ENCODE measurements at places on chromosomes 2 and 18.

- DNase-seq = no peak
Measured at GRCh38 chr2:112921982-112922381, 11.0 kb downstream of the IL37 start.

GRCh38 chr18:2236232-2236631 lies 335.1 kb downstream of the METTL4 start:
- DNase-seq = no peak

GRCh38 chr2:74228772-74229171 lies 30.4 kb downstream of the MTHFD2 start:
- DNase-seq = no peak

GRCh38 chr2:98242003-98242402 lies 104.3 kb upstream of the CNGA3 start:
- no peak for DNase-seq

- peak; percentile 92 for DNase-seq
Measured at GRCh38 chr2:61854564-61855317, 881 bp upstream of the FAM161A start.

- DNase-seq = no peak
Measured at GRCh38 chr2:25312958-25313710, 28.6 kb downstream of the DNMT3A start.

GRCh38 chr2:206520450-206520849 lies 77.1 kb downstream of the ADAM23 start:
- DNase-seq = no peak

GRCh38 chr18:54766634-54767033 lies 61.6 kb upstream of the RAB27B start:
- DNase-seq = no peak

- DNase-seq = no peak
Measured at GRCh38 chr18:21051620-21052019, 60.0 kb downstream of the ROCK1 start.

DNA sequence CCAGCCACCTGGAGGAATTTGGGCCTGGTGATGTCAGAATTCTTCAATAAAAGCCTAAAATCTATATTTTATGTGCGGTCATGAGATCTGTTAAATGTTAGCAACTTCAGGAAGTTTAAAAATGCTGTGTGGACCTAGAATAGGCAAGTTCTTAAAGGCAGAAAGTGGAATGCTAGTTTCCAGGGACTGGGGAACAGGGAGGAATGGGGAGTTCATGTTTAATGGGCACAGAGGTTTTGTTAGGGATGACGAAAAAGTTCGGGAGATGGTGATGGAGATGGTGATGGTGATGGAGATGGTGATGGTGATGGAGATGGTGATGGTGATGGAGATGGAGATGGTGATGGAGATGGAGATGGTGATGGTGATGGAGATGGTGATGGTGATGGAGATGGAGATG lies 9.2 kb downstream of the TYMS start:
- DNase-seq = no peak

All from NCI-H748 treated with DMSO at 0.1 percent for 48 hours (cell line).